ENCODE measurements at places on chromosomes 12 and 14.

- no peak for DNase-seq
These were observed 105.8 kb downstream of the KCNC2 start for GRCh38 chr12:75103822-75104221.

GRCh38 chr12:100528471-100529127 is 44.9 kb upstream of the GAS2L3 start:
- DNase-seq, result no peak

GRCh38 chr12:2101771-2102170 is 49.0 kb downstream of the CACNA1C start:
- no peak for DNase-seq

- DNase-seq, result no peak
These were observed 70.6 kb downstream of the NOC4L start for GRCh38 chr12:132214891-132215290.

- no peak for DNase-seq
These were observed 53.8 kb downstream of the STAB2 start for GRCh38 chr12:103640831-103641230.

DNA sequence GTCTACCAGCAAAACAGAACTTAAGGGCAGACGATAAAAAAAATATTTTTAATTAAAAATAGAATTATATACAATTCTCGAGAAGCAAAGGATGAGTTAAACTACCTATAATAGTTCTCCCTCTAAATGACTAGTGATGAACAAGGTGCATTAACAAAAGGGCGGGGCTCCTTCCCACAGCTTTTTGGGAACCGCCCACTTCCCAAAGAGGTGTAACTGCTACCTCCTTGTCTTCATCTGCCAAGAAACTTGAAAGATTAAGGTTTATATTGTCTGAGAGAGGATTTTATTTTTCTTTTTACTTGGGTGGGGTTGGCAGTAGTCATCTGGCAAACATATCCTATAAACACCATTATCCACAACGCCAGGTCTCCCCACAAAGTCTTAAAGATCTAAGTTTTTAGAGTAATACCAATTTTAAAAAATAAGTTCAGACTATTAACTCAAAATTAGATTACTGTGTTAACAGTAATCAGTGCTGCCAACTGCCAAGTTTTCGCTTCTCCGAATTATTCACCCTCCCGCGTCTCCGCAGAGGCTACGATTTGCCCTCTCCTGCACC is 938 bp downstream of the RALGAPA1 start:
- DNase-seq, result no peak

DNA sequence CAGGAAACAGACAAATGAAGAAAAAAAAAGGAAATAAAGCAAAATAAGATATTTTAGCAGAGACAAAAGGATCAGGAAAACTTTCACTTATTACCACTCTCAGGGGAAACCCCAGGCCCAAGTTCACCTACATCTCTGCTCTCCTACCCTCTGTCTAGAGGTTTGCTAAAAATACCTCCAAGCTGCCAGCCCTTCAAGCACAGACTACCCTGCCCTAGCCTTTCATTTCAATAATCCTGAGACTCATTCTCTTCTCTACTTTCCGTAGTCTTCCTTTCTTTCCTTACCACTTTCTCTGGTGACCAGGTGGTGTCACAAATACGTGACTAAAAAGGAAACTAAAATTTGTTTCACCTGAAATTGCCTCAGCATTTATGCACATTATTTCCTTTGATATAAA is 33.8 kb downstream of the RPAP3 start:
- no peak for DNase-seq

- DNase-seq, result no peak
These were observed 105.2 kb upstream of the RPH3A start for GRCh38 chr12:112686373-112686772.

- DNase-seq, result no peak
These were observed 26.5 kb upstream of the STK38L start for GRCh38 chr12:27217590-27217989.

- DNase-seq, result peak; percentile 73
These were observed 272.0 kb upstream of the E2F7 start for GRCh38 chr12:77337362-77337761.

DNA sequence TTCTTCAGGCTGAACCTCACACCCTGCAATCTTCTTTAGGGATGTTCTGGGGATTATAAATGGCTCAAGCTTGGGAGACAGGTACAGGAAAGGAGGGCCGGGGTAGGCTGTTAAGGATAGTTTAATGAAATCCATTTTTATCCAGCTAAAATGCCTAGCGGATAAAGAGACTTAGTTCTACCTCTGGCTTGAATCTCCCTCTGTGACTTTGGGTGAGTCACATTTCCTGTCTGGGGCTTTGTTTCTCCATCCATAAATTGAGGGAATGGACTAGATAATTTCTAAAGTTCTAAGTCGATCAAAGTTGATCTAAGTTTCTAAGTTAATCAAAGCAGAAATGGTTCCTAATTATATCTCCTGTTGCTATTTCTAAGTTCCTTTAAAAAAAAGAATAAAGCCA is 319.6 kb upstream of the E2F7 start:
- DNase-seq, result no peak

DNA sequence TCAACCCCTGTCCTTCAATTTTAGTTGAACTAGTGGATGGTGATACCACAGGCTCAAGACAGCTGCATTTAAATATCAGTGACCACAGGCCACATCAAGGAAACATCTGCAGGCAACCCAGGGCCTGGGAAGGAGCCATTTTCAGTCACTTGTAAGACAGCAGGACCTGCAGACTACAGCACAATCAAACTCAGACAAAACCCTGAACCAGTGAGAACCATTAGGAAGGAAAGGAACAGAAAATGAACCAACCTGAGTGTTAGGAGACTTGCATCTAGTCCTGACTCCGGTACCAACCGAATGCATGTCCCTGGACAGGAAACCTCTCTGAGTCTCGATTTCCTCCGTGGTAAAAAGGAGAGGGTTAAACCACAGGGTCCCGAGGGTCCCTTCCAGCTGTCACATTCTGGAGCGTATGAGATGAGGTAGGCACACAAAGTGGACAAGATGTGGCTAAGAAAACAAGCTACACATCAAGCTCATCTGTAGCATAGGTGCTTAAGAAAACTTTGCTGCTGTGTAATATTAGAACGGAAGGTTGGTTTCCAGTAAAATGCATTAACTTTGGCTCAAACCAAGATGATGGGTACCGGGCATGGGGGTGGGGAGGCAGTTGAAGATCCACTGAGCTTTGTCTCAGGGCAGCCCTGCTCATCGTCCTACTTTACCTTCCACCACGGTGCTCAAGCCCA is 1.6 kb upstream of the CDKN1B start:
- DNase-seq, result no peak

- DNase-seq, result no peak
These were observed 594.1 kb downstream of the NRXN3 start for GRCh38 chr14:78764240-78764639.

GRCh38 chr12:117226505-117226904 is 36.2 kb upstream of the FBXO21 start:
- DNase-seq, result no peak

- DNase-seq, result no peak
These were observed 93.6 kb upstream of the TMTC2 start for GRCh38 chr12:82593143-82593542.

- peak; percentile 41 for DNase-seq
These were observed 122.5 kb upstream of the MAX start for GRCh38 chr14:65224799-65225198.

- no peak for DNase-seq
These were observed 15.7 kb upstream of the TMEM119 start for GRCh38 chr12:108613548-108613947.

DNA sequence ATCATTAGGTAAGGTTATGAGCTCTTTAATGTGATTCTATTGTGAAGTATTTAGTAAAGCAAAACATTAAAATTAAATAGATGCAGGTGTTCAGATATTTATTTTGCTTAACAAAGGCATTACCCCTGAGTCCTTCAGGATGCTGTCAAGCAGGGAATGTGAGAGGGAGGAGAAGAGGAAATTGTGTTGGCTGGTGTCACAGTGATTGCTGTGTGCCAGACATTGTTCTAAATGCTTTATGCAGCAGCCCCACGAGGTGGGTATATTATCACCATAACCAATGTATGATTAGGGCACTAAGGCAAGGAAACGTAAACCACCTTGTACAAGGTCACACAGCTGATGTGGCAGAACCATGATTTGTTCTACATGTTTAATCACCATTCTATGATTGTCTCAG is 80.1 kb downstream of the STAB2 start:
- peak; percentile 65 for DNase-seq

DNA sequence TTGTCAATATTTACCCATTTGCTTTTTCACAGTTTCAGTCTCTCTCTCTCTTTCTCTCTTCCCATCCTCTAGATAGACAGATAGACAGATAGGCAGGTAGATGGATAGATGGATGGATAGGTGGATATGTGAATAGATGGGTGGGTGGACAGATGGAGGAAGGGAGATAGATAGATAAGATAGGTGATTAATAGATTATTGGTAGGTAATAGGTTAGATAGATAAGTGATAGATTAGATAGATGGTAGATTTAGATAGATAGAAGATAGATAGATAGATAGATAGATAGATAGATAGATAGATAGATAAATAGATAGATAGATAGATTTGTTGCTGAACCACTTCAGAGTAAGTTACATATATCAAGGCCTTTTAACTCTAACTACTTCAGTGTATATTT is 148.2 kb downstream of the SLC15A4 start:
- DNase-seq, result no peak

GRCh38 chr12:39102474-39103209 is 197.3 kb upstream of the CPNE8 start:
- DNase-seq, result no peak

DNA sequence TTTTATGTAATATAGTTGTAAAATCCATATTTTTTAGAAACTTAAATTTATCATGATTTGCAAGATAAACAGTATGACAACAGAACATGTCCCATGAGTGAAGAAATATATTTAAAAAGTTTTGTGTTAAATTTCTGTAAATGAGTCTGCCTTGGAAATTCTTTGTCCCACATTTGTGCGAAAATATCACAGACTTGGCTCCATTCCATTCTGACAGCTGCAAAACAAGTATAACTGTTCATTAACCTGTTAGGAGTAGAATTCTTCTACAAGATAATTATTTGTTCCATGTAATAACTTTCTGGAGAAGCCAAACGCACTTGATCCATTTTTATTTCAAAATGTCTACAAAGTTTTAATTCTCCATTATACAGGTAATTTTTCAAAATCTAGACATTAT is 37.9 kb downstream of the MDM1 start:
- no peak for DNase-seq

DNA sequence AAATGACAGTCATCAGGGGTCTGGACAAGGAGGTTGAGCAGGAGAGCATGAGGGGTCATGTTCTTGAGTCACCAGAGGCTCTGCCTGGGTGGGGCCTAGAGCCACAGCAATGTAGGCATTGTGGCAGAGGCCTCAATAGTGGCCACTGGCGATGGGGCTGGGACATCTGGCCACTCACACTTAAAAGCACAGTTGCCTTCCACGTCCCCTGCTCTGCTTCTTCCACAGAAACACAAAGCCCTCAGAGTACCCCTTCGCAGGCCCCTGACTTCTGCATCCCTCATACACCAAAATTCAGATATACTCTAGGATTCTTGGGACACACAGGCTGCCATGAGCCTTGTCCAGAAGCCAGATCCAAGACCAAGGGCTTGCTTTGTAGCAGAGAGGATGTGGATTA is 2.2 kb downstream of the SLC10A1 start:
- DNase-seq, result no peak

DNA sequence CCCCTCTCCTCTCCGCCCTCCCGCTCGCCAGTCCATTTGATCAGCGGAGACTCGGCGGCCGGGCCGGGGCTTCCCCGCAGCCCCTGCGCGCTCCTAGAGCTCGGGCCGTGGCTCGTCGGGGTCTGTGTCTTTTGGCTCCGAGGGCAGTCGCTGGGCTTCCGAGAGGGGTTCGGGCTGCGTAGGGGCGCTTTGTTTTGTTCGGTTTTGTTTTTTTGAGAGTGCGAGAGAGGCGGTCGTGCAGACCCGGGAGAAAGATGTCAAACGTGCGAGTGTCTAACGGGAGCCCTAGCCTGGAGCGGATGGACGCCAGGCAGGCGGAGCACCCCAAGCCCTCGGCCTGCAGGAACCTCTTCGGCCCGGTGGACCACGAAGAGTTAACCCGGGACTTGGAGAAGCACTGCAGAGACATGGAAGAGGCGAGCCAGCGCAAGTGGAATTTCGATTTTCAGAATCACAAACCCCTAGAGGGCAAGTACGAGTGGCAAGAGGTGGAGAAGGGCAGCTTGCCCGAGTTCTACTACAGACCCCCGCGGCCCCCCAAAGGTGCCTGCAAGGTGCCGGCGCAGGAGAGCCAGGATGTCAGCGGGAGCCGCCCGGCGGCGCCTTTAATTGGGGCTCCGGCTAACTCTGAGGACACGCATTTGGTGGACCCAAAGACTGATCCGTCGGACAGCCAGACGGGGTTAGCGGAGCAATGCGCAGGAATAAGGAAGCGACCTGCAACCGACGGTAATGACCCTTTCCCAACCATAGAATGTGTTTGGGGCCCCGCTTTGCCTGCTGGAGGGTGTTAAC is 615 bp downstream of the CDKN1B start:
- DNase-seq, result no peak

GRCh38 chr14:37974421-37974820 is 233.3 kb upstream of the SSTR1 start:
- DNase-seq, result no peak

- no peak for DNase-seq
These were observed 572.0 kb upstream of the TBX3 start for GRCh38 chr12:115255962-115256361.

DNA sequence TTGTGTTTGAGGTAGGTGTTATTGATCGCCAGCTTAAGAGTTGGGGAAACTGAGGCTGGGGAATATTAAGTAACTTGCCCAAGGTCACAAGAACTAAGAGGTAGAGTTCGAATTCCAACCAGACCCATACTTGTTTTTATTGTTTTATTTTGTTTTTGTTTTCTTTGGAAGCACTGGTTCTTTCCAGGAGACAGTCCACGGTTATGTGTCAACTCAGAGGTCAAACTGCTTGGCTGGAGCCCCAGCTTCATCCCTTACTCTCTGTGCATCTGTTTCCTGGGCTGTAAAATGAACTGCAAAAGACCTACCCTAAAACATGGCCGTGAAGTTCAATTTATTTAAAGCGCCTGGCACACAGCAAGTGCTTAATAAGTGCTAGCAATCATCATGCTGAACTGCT is 74.4 kb upstream of the MAP1LC3B2 start:
- DNase-seq, result no peak

- DNase-seq, result no peak
These were observed 50.0 kb downstream of the ADGRD1 start for GRCh38 chr12:131003716-131004045.

- no peak for DNase-seq
These were observed 46.4 kb downstream of the CHST11 start for GRCh38 chr12:104503191-104503590.

- no peak for DNase-seq
These were observed 5.6 kb upstream of the SPPL3 start for GRCh38 chr12:120909633-120910298.

All from NCI-H2081 (cell line).